ENCODE measurements at places on chromosomes 1 and 21.

- DNase-seq: no peak
Measured at GRCh38 chr21:16579538-16579937, 849.8 kb downstream of the USP25 start.

DNA sequence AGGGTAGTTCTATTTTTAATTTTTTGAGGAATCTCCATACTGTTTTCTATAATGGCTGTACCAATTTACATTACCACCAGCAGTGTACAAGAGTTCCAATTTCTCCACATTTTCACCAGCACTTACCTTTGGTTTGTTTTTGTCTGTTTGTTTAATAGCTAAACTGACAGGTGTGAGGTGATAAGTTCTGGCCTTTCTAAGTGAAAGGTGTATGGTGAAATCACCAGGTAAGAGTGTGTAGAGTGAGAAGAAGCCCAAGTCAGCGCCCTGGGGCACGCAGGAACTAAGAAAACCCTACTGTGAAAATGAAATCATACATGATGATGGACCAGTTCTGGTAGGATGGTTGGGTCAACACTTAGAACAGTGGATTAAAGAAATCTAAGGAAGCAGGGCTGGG, 34.5 kb downstream of the BTG3 start:
- DNase-seq: no peak

DNA sequence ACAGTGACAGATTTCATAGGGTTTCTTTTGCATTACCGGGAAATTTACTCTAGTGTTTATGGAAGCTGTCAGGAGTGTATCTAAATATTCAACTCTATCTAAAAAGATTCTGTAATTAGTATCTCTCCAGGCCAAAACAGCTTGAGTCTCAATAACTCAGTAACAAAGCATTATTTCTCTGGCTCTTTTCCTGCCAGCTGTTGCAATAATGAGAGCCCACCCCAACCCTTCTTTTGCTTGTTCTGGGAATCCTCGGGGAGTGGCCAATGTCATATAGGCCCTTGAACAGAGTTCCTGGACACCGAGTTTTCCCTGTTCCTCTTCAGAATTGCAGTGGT, 120.1 kb upstream of the SGIP1 start:
- no peak for DNase-seq

DNA sequence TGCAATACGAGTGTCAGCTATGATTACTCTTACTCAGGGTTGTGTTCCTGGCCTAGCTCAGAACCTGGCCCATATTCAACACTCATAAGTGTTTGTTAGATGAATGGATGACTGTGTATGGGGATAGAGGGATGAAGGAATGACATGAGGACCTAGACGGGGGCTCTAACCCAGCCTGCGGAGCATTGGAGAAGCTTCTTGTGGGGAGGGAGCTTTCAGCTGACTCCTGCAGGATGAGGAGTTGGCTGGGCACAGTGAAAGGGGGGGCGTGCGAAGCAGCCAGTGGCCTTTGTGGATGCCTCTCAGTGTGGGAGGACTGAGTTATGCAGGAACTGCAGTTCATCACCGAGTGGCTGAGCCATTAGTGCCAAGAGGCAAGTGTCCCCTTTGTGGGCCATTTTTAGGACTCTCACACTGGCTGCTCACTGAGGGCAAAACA, 1.2 kb upstream of the EXTL1 start:
- no peak for DNase-seq

GRCh38 chr1:29643281-29643680, 407.0 kb downstream of the PTPRU start:
- DNase-seq: no peak

DNA sequence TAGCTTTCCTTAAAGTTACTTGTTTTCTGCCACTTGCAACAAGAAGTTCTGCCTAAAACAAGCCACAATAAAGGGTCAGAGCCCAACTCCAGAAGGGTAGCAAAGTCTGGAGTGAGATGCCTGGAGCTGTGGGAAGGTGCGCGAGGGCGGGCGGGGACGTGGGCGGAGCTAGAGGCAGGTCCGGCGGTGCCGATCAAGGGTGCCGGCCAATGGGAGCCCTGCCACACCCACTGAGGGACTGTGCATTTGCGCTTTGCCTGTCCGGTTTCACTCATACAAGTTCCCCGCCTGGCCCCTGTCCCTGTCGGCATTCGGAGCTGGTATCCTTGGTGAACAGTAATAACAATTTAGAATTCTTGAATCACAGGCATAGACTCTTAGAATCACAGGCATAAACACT, 732.4 kb downstream of the MATN1 start:
- no peak for DNase-seq

DNA sequence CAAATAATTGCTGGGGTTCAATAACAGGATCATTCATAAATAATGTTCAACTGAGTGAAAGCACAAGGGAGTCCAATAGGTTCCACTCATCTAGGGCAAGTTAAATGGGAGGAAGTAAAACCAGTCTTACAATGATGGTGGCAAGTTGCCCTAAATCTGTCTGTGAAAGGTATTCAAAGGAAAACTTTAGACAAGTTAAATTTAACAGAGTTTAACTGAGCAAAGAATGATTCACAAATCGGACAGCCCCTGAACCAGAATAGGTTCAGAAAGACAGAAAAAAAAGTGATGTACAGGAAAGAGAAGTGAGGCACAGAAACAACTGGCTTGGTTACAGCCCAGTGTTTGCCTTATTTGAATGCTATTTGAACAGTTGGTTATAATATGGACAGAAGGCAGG, 183.5 kb upstream of the ADGRL4 start:
- no peak for DNase-seq

DNA sequence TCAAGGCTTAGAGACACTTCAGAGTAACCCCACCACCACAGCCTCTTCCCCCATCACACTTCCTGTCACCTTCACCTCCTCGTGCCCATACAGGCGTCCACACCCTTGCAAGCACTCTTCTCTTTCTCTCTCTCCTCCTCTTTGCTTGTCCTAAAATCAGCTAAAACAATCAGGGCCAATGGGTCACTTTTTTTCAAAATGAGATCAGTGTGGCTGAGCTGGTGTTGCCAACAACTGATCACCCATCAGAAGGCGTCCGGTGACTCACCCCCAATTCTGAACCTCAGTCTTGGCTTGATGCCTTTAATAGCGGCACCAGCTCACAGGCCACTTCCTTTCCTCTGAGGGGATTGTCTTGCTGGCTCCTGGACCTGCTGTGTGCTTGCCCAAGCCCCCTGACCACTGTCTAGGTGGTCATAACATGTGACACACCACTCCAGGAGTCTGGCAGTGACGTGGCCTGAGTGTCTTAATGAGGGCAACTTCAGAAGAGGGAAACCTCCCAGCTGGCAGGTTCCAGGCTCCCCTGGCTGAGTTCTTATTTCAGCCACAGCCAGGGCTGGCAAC, 1.6 kb downstream of the DRAXIN start:
- no peak for DNase-seq

- no peak for DNase-seq
Measured at GRCh38 chr1:55987491-55988249, 591.7 kb downstream of the PLPP3 start.

DNA sequence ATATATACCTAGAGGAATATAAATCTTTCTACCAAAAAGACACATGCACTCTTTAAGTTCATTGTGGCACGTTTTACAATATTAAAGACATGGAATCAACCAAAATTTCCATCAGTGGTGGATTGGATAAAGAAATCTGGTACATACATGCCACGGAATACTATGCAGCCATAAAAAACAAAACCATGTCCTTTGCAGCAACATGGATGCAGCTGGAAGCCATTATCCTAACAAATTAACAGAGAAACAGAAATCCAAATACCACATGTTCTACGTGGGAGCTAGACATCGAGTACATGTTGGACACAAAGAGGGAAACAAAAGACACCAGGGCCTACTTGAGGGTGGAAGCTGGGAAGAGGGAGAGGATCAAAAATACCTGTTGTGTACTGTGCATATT, 33.0 kb upstream of the B3GALT2 start:
- DNase-seq: no peak

DNA sequence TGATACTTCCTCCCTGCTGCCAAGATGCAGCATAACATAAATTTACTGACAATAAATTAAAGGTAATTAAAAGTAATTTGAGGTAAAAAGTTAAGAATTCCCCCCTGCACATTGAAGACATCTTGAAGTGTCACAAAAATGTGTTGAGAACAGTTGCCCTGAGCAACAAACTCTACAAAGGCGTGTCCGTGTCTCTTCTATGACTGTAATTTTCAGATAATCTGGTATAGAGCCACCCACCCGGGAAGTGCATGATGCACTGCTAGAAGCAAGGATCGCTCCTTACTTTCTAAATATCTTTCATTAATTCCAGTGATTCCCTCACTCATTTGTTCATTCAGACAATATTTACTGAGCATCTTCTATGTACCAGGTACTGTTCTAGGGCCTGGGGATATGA, 11.0 kb upstream of the CASQ1 start:
- no peak for DNase-seq

DNA sequence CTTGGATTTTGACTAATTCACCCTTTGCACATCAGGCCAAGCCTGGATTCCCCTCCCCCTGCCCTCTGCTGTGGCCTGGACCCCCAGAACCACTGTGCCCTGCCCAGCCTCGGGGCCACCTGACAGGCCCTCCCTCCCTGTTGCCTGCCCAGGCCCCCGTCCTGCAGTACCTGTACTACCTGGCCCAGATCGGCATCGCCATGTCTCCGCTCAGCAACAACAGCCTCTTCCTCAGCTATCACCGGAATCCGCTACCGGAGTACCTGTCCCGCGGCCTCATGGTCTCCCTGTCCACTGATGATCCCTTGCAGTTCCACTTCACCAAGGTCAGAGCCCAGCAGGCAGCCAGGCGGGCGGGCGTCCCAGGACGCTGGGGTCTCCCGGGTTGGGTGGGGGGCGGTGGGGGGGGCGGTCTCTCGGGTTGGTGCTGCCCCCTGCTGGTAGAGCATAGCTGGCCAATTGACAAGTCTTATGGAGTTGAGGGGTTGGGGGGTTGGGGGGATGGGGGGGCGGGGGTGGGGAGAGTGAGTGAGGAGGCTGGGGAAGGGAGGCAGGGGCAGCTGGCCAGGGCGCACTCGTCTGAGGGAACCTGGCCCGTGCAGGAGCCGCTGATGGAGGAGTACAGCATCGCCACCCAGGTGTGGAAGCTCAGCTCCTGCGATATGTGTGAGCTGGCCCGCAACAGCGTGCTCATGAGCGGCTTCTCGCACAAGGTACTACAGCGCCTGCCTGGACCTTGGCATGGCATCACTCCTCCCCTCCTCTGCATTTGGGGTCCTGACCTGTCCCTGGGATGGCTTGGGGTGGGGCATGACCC, 10.7 kb downstream of the AMPD2 start:
- DNase-seq: no peak

DNA sequence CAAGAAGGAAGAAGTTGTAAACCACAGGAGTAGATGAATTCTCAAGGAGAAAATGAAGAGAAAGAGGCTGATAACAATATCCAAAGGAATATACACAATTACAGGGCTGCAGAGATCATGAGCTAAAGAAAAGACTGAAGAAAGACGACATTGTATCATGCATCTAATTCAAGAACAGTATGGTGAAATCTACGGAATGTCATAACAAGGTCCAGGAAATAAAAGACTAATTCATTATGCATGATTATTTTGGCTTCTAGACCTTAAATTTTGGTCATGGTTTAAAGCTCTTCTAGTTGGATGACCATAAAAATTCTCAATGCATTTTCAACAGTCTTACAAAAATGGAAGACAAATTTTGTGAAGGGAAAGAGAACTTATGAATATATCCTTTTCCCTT, 71.7 kb downstream of the SH3GLB1 start:
- no peak for DNase-seq

GRCh38 chr1:31389616-31390015, 16.7 kb upstream of the FABP3 start:
- no peak for DNase-seq

- no peak for DNase-seq
Measured at GRCh38 chr1:44696789-44697345, 22.4 kb downstream of the ARMH1 start.

DNA sequence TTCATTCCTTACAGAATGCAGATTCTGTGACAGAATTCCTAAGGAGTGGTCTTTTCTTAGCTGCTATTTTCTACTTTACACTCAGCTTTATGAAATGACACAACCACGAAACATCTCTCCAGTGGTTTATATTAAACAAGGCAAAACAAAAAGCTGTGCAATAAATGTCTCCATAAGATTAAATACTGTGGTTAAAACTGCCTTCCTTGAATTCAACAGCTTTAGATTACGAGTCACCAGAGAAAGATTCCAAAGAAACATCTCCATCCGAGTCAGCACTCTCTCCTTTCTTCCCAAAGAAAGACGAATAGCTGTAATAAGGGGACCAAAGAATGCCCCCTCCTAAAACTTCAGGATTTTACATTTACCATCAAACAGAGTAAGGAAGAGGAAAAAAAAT, 4.6 kb upstream of the C1orf87 start:
- no peak for DNase-seq

DNA sequence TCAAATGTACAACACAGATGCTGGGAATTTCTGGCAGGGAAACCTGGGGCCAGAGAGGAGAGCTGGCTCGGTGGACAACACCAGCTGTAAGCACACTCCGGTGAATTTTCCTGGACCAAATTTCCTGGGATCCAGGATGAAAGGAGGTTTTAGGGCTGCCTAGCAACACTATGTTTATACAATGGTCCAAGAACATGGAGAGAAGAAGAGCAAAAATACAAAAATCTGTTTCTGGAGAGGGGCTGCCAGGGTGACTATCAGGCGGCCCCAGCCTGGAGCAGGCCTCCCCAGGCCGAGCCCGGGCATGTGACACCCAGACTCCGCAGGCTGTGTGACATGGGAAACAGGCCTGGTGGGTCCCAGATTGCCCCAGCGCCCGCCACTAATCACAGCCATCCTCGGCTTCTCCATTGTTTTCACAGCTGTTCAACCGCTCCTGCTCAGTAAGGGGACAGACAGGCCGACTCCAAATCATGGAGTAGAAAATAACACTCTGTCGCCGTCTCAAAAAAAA, 336.0 kb upstream of the NFIA start:
- no peak for DNase-seq

DNA sequence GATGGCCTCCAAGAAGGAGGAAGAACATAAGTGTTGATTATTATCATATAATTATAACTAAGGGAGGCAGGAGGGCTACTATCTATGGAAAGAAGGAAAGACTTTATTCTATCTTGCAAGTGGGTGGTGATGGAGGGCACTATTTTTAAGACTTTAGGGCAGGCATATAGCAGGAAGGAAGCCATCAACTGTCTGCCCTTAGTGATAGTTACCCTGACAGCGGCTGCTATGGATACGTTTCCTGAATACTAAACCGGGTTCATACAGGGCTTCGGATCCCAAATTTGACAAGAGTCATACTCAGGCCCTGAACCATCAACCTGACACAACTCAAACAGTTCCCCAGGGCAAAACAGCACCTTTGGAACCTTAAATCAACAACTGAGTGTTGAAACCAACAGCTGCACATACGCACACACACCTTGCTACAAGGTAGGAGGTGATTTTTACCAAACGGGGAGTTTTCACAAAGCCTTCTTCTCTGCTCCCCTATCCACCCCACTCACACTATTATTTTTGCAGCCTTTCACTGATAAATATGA, 397.2 kb downstream of the OMA1 start:
- DNase-seq: no peak

Measured in HT-29 (cell line).